ENCODE measurements at places on chromosomes 5 and 9.

GRCh38 chr5:178441486-178442270, 148.5 kb downstream of the COL23A1 start:
- DNase-seq, result no peak

GRCh38 chr5:163766936-163767670, 261.7 kb downstream of the MAT2B start:
- DNase-seq, result no peak

DNA sequence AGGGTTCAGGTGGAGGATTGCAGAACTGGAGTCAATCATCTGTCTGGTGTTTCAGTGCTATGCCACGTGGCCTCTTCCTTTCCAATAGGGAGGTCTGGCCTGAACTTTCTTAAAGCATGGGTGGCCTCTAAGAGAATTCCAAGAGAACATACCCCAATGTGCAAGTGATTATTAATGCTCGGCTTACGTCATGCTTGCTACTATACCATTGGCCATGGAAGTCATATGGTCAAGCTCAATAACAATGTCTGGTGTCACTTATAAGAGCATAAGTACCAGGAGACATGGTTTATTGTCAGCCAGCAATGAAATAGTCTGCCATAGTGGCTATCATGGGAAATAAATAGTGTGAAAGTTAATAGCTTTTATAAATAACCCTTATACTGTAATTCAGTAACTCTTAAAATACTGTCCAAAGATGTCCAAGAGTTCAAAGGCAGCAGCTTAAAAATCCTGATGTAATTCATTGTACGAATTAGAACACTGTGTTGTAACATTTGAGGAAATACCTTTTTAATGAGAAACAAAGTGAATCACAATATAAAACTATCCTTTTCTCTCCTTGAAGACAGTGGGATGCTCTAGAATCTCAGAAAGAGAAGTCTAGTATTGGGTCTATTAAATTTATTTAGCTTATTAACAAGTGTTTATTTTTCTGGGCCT, 355.4 kb upstream of the PRR16 start:
- no peak for DNase-seq

- DNase-seq, result no peak
These were observed 273.9 kb downstream of the ARHGEF28 start for GRCh38 chr5:73899916-73900315.

DNA sequence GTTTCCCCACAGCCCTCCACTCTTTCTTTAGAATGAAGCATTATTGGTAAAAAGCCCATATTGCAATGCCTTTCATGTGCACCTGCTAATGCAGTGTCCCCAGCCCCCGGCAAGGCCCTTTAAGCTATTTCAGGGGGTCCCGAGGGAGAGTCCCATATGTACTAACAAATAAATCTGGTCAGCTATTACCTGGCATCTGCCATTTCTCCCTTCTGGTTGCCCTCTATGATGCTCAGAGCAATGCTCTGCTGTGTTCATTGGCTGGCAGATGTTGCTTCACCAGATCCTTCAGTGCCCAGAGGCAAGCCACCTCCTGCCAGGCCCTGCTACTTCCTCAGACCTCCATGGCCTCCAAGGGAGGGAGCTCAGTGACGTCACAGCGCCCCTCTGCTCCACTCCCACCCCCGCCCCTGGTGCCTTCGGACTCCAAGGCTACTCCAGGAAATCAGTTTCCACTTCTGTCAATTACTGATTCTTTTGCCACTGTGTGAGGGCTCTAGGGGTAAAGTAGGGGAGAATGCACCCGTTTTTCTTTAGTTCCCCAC, 201.1 kb upstream of the GLRA1 start:
- DNase-seq, result no peak

DNA sequence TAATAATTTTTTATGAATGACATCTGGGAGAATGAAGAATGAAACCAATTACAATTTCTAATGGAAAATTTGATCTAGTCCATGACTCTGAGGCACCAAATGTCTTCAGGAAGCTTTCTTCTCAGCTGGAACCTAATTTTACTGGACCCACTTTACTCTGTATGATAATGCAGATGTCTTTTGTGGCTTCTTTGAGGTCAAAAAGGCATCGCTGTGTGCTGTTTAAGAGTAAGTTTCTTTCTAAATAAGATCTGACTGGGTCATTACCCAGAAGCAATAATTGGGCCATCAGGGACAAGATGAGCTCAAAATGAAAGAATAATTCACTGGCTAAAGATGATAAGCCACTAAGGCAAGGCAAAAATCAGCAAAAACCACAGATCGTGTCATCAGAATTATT, 633.4 kb downstream of the PSAT1 start:
- no peak for DNase-seq

- no peak for DNase-seq
These were observed 457.7 kb downstream of the BNC2 start for GRCh38 chr9:16412740-16413139.

DNA sequence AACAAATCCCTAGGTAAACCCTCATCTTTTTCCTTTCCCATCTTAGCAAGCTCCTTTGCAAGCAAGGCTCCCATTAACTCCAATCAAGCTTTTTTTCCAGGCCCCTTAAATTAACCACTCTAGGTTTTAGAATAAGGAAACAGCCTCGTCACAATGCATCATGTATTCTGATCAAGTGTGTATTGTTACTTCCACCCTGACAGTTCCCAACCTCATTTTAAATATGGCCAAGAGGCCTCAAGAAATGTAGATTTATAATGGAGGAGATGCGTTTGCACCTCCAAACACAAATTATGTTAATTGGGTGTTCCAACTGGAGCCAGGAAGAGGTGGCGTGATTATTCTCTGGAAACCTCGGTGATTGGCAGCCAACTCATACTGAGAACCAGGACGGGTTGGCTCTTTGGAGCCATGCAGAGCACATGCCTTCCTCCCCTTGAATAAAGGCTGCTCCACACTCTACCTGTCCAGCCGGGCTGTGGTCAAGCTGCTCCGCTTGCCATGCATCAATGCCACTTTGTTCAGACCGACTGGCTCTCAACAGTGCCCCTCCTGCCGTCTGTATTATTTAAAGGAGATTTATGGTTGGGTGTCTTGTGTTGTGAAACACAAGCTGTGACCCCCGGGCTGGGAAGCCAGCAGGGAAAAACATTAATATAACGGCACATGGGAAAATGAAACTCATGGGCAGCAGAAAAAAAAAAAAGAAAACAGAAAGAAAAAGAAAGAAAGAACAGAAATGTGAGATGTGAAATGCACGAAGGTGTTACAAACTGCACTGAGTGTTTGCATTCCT, 191.1 kb downstream of the EBF1 start:
- no peak for DNase-seq

DNA sequence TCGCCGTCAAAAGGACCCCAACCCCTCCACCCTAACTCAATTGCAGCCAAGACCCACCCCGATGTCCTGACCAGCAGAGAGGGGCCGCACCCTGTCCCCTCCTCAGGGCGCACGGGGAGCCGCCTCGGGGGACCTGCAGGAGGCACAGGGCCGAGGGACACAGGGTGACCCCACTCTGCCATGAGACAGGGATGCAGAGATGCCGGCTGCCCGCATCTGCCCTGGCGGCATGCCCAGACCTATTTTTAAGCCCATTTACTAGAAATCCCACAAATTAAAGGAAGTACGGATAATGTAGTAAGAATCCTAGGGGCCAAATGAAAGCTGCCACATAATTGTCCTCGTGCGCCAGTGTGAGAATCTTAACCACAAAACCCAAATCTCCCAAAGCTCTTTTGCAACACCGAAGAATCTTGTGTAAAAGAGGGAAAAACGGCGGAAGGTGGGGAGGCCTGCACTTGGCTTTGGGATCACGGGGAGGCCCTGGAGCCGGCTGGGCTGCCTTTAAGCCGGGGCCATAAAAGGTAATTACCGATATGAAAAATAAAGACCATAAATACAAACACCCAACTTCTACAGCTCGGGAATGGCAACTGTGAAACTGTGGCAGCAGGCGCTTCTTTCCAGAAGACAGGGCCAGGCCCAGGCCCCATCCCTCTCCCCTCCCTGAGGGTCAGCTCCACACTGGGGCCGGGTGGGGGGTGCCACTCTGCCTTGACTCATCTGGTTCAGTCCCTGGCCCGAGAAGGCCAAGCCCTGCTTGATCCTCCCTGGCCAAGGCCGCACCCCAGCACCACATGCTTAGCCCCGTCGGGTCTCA, 35.0 kb downstream of the NACC2 start:
- no peak for DNase-seq

All from CD4-positive, alpha-beta T cell treated with Interleukin-4 for 4 hours (primary cell).